ENCODE measurements at places on chromosomes 16 and 17. TPM values are rescaled to one million over a fixed set of nuclear protein-coding genes. Genes with fewer than 3 reads are reported as not detected.

GRCh38 chr16:54462771-54463170, 176.2 kb upstream of the IRX3 start:
- no peak for DNase-seq

- DNase-seq, result no peak
These were observed 334.1 kb downstream of the TOX3 start for GRCh38 chr16:52212841-52213240.

GRCh38 chr16:65908568-65908967, 457.9 kb upstream of the CDH5 start:
- DNase-seq, result no peak

Gene TBC1D28
- total RNA-seq, result not detected

Gene RPH3AL
- 7.9 TPM for total RNA-seq

Gene TENT4B
- total RNA-seq, result 44.4 TPM

Gene TBCD
- total RNA-seq, result 132 TPM

Gene GPR139
- not detected for total RNA-seq
